Stimulated activated CD4-positive, alpha-beta T cell treated with anti-CD3 and anti-CD28 coated beads, Interleukin-4, amount 100 ng/mL, for 24 hours (primary cell): ENCODE measurements at places on chromosomes 12 and 14.

- no peak for DNase-seq
Measured at GRCh38 chr12:113101751-113102150, 33.8 kb downstream of the RASAL1 start.

DNA sequence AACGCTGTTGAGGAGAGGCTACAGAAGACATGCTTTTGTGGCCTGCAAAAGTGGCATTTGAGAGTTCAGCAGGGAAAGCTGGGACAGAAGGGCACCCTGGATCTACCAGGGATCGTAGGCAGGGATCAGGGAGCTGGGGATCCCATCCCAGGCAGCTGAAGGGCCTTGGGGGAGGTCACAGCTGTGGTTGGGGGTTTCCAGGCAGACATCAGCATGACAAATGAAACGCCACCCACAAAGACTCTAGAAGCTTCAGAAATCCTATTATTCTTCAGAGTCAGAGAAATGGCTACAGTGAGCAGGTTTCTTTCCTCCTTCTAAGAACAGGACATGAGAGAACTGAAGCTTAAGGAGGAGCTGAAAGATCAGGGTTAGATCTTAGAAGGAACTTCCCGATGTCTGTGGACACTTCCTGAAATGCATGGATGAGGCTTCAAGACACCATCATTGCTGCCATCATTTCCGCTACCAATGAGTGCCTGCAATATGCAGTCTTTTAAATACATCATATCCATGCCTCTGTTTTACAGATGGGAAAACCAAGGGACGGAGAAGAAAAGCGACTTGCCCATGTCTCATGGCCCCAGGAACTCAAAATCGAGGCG lies 104.3 kb downstream of the RBM19 start:
- DNase-seq: no peak

GRCh38 chr14:87278415-87278814 lies 714.6 kb downstream of the GALC start:
- DNase-seq: no peak

DNA sequence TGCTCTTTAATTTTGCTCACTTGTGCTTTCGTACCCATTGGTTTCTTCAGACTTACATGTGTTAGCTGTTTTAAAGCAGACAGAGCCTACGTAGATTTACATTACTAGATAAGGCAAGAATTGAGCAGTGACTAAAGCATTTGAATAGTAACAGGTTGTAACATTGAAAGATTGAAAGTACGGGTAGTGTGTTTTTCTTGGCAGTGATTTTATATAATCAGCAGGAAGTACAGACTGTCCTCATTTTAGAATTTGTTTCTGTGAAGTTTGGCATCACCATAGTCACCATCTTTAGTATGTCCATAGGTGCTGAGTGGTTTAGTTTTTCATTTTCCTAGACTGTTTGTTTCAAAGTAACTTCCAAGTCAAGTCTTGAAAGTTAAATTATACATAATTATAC lies 14.0 kb downstream of the RTRAF start:
- no peak for DNase-seq

DNA sequence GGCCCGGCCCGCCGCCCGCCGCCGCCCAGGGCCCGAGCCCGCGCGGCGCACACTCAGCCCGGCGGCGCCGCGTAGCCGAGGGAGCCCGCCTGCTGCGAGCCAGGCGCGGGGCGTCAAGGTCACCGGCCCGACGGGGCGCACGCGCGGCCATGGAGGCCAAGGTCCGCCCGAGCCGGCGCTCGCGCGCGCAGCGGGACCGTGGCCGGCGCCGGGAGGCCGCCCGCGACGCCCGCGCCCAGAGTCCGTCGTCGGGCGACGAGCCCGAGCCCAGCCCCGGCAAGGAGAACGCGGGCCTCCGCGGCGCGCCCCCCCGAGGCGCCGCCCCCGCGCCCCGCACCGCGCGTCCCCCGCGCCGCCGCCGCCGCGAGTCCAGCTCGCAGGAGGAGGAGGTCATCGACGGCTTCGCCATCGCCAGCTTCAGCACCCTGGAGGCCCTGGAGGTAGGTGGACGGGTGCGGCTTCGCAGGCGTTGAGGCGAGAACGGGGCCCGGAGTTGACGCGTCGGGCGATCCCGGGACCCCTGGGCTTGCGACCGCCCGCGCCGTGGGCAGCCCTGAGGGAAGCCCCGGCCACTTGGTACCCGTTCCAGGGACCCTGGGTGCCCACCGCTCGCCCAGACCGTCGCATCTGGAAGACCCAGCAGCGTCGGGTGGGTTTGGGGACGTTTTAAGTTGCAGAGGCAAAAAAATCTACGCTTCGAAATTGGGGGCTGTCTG lies 629 bp downstream of the FBRSL1 start:
- no peak for DNase-seq

DNA sequence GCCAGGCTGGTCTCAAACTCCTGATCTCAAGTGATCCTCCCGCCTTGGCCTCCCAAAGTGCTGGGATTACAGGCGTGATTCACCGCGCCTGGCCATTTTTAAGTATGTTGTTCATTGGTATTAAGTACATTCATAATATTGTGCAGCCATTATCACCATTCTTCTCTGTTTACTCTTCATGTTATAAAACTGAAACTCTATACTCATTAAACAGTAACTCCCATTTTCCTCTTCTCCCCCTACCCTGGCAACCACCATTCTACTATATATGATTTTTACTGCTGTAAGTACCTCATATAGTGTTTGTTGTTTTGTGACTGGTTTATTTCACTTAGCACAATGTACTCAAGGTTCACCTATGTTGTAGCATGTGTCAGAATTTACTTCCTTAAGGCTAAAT lies 23.1 kb downstream of the METAP2 start:
- no peak for DNase-seq

GRCh38 chr12:124188561-124189405 lies 106.1 kb upstream of the RFLNA start:
- no peak for DNase-seq

DNA sequence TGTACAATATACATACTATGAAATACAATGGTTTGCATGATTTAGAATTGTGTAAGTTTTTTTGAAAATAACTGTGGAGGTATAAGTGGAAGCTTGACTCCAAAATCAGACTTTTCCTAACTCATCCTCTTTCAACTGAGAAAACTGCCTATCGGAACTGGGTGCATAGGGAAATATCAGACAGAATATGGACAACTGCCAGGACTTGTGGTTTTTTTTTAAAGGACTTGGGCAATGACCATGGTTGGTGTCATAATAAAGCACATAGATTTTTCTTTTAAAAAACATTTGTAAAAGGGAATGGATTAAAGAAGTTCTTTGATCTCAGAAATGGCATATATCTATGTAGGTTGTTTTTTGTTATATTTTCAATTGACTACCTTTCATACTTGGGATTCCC lies 53.3 kb upstream of the LRRK2 start:
- no peak for DNase-seq

DNA sequence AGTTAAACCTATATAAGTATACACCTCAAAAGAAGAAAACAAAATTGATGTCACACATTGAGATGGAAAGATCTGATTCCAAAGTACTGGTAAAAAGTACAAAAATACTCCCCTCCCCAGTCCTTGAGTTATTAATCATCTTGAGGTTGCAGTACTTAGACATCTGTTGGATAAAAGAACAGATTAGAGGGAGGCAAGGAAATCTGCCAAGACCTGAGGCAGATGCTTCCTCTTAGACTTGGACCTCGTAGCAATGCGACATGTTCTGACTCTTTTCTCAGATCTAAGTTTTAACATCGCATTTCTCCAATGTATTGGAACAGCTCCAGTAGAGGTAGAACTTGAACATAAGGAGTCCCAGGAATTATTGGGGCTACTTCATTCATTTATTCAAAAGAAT lies 187.9 kb upstream of the GRIN2B start:
- DNase-seq: no peak

GRCh38 chr14:90281756-90282155 lies 25.4 kb downstream of the PSMC1 start:
- no peak for DNase-seq

DNA sequence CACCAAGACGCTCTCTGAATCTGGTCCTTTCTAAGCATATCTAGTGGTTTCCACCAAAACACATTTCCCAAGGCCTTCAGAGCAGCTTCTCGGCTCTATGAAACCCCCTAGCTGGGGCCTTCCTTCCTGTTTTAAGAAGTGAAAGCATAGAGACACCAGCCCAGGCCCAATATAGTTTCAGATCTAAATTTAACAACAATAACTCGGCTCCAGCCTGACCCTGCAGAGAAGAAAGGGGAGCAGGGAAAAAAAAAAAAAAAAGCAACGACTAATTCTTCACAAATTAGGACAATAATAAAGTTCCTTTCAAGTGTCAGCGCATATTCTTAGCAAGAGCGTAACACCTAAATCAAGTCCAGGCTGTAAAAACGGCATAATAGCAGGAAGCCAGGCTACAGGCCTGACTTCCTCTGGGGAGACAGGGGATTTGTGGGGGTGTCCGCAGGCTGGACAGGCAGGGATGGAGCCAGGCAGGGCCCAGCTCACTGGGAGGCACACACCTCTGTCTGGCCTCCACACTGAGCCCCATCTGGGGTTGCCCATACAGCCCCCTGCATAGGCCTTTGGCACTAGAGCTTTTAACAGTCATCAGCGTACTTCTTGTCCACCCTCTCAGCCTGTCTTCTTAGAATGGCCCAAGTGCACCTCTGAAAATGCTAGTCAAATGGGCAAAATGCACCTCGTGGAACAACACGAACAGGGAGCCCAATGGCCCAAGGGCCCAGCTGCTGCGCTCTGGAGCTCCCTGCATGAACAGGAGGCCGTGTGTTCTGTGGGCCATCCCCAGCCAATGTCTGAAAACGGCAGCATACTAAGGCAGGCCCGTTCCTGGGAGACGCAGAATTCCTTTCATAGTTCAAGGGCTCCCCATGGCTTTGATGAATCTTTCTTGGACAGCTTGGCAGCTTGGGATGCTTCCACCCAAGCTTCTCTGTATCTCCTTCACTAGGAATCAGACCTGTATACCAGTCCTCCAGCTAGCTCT lies 772.9 kb downstream of the MED13L start:
- DNase-seq: no peak

DNA sequence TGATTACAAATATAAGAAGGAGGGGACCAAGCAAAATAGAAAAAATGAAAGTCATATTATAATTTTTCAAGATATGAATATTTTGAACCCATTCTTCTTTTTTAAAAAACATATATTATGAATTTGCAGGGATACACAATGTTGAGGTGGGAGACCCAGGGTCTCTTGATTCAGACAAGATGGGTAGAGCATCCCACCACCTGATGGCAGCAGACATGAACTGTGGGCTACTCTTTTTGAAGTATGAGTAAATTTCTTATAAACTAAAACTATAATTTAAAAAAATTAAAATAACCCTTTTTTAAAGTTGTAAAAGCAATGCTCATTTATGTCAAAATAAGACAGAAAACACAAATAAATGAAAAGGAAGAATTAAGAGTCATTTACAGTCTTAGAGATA lies 202.7 kb upstream of the PRICKLE1 start:
- DNase-seq: no peak

DNA sequence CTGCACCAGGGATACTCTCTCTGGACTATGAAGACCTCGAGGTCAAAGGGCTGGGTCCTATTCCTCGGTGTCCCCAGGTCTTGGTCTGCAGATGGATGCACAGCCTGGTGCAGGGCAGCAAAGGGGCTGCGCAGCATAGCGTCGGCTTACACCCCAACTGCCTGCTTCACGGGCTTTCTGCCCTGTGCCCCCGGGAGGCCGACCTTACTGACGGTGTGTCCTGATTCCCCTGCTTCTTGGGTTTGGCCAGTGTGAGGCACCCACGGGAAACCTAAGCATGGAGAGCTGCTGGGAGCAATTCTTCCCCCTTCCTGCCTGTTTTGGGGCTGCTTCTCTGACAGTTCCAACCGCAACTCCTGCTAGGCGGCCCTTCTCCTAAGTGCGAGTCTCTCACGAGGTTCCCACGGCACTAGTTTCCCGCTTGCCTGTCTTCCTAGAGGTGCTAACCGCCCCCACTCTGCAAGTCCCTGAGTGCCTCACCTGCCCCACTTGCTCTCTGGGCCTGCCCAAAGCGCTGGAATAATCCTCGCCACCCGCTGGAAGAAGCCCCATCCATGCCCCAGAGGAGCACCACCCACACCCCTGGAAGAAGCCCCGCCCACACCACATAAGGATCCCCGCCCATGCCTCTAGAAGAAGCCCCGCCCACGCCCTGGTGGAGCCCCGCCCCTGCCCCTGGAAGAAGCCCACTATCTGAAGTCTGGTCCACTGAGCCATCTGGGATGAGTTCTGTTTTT lies 54.0 kb downstream of the PRIMA1 start:
- DNase-seq: no peak

GRCh38 chr12:39389399-39390150 lies 53.3 kb downstream of the KIF21A start:
- no peak for DNase-seq

DNA sequence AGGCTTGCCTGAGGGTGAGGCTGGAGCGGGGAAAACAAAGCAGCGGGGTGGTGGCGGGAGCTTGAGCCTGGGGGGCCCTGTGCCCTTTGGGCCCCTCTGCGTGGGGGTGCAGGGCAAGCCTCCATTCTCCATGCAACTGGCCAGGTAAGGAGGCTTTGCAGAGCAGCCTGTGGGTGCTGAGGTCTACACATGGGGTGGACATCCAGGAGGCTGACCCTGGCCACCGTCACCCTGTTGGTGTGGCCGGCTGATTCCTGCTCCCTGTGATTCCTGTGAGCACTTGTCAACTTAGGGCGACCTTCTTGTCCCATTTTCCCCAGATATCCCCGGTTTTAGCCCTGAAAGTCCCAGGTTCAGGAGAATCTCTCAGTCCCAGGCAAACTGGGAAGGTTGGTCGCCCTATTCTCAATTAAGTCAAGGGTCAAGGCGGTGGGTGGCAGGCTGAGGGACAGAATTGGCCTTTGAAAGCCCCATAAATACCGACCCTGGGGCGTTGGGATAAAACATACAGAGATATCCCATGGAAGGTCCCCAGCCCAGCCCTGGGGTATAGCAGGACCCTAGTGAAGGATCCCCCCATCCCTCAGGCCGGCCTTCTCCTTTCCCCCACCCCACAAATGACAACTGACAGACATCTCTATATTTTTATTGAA lies 70.5 kb downstream of the PRIMA1 start:
- DNase-seq: no peak

GRCh38 chr14:66395300-66395699 lies 90.9 kb upstream of the CCDC196 start:
- DNase-seq: no peak

DNA sequence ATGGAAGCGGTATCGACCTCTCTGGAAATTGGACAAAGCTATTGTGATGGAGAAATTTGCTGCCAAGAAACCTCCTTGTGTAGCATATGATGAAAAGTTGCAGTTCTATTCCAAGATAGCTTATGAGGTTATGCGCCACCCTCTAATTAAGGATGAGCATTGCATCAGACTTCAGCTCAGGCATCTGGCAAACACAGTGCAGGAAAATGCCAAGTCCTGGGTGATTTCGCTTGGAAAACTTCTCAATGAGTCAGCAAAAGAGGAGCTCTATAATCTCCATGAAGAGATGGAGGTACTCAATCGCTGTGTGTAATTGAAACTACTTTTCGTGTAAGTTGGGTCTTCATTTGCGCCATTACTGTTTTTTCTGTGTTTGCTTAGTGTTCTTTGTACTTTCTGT lies 51.2 kb downstream of the DNAH10 start:
- no peak for DNase-seq

GRCh38 chr12:57524814-57525614 lies 2.4 kb downstream of the MBD6 start:
- DNase-seq: no peak

- no peak for DNase-seq
Measured at GRCh38 chr12:111168009-111168900, 200.6 kb downstream of the PHETA1 start.
